ENCODE measurements at places on chromosomes 2 and 18.
A peak's percentile ranks its signal among the peaks of the same experiment; 100 is the strongest.

DNA sequence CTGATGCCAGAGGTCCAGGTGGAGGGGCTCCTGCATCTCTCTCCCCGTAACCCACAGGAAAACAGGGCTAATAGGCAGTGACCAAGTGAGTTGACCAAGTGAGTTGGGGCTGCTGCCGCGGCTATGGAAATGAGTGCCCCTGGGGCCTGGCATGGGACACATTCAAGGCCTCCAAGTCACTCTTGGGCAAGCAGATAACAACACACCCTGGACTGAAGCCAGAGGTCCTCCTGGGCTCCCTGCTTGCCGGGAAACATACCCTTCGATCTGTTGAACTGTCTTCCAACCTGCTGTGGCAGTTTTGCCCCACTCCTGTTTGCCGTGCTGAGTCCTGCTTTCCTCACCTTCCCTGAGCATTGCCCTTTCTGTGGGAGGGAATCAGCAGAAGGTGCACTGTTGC is 89.2 kb downstream of the LIPG start:
- no peaks in the 10 kb centered on the region for H3K27me3 ChIP-seq
- H3K4me1 ChIP-seq, result no peaks in the 10 kb centered on the region
- no peak for DNase-seq
- H3K27ac ChIP-seq, result no peak overlapping the region

GRCh38 chr2:95760806-95761525 is 169.2 kb downstream of the TRIM43 start:
- no peak for DNase-seq
- no peak overlapping the region for H3K27ac ChIP-seq
- no peak overlapping the region for H3K4me3 ChIP-seq
- H3K27me3 ChIP-seq, result no peaks in the 10 kb centered on the region
- H3K4me1 ChIP-seq, result no peaks in the 10 kb centered on the region

- DNase-seq, result no peak
- no peak overlapping the region for H3K4me3 ChIP-seq
- no peak overlapping the region for H3K27ac ChIP-seq
- no peaks in the 10 kb centered on the region for H3K27me3 ChIP-seq
- no peaks in the 10 kb centered on the region for H3K36me3 ChIP-seq
Observed at GRCh38 chr2:68412127-68412819, 47.2 kb downstream of the PLEK start.

DNA sequence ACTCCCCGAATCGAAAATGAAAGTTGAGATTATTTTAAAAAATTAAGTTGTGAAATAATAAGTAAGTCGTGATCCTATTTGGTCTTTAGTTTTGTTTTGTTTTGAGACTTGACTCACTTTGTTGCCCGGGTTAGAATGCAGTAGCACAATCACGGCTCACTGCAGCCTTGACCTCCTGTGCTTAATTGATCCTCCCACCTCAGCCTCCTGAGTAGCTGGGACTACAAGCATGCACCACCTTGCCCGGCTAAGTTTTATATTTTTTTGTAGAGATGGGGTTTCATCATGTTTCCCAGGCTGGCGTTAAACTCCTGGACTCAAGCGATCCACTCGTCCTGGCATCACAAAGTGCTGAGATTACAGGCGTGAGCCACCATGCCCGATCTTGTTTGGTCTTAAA is 326.2 kb downstream of the MYCN start:
- no peak overlapping the region for H3K27ac ChIP-seq
- no peaks in the 10 kb centered on the region for H3K27me3 ChIP-seq
- no peaks in the 10 kb centered on the region for H3K36me3 ChIP-seq
- H3K4me1 ChIP-seq, result no peaks in the 10 kb centered on the region

GRCh38 chr2:191670076-191670475 is 7.9 kb upstream of the NABP1 start:
- no peak for DNase-seq
- H3K4me3 ChIP-seq, result no peak overlapping the region
- peaks cover 10% of the 10 kb centered on the region for H3K4me1 ChIP-seq
- H3K27me3 ChIP-seq, result no peaks in the 10 kb centered on the region

- H3K4me3 ChIP-seq, result no peak overlapping the region
- H3K27me3 ChIP-seq, result peaks cover 5% of the 10 kb centered on the region
- H3K36me3 ChIP-seq, result no peaks in the 10 kb centered on the region
- no peak overlapping the region for H3K27ac ChIP-seq
Observed at GRCh38 chr18:5824370-5824984, 70.8 kb downstream of the TMEM200C start.

DNA sequence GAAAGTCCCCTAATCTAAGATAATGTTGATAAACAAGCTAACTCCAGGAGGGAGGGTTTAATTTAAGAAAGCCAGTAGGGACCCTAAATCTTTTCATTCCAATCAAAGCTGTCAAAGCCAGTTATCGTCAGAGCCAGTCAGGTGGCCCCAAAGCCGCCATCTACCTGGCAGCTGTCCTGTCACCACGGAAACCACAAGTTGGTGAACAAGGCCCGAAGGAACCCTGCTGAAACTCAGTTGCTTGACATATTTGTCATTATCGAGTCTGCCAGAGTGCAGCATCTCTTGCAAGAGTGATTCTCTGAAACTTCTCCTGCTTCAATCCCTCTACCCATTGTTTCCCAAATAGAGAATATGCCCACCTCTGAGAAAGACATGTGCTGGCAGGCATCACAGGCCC is 30.8 kb upstream of the POLE4 start:
- no peaks in the 10 kb centered on the region for H3K36me3 ChIP-seq
- H3K27me3 ChIP-seq, result no peaks in the 10 kb centered on the region
- DNase-seq, result no peak

DNA sequence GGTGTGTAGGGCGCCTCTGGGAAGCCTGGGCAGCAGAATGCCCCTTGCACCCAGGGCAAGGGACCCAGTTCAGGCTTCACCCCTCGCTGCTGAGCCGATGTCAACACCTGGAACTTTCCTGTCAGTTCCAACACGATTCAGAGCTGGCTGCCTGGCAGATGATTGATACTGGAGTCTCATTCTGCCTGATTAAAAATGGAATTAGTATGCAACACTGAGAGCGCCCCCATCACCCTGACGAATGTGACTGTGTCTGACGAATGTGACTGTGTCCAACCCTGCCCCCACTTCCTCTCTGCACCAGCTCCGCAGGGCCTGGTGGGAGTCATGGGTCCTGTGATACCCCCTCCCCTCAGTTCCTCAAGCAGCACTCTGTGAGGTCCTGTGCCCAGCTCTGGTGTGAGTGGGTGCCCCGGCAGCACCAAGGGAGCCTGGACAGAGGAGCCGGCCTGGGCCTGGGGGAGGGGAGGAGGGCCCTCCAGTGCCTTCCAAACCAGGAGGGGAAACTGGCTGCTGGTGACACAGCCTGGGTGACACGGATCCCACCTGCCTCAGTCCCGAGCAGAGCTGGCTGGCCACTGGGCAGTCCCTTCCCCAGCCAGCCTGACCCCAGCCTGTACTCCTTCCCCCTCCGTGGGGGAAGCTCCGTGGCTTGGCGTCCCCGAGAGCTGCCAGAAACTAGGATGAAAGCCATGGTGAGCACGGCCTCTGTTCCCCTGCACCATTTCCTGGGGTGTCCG is 41.4 kb upstream of the ALPP start:
- H3K4me3 ChIP-seq, result no peak overlapping the region
- peaks cover 6% of the 10 kb centered on the region for H3K36me3 ChIP-seq
- DNase-seq, result peak; percentile 6
- no peaks in the 10 kb centered on the region for H3K4me1 ChIP-seq
- no peaks in the 10 kb centered on the region for H3K27me3 ChIP-seq
- H3K27ac ChIP-seq, result no peak overlapping the region

- no peaks in the 10 kb centered on the region for H3K36me3 ChIP-seq
- no peak overlapping the region for H3K27ac ChIP-seq
- no peaks in the 10 kb centered on the region for H3K4me1 ChIP-seq
- H3K27me3 ChIP-seq, result no peaks in the 10 kb centered on the region
Observed at GRCh38 chr18:21215490-21215889, 26.5 kb upstream of the GREB1L start.

DNA sequence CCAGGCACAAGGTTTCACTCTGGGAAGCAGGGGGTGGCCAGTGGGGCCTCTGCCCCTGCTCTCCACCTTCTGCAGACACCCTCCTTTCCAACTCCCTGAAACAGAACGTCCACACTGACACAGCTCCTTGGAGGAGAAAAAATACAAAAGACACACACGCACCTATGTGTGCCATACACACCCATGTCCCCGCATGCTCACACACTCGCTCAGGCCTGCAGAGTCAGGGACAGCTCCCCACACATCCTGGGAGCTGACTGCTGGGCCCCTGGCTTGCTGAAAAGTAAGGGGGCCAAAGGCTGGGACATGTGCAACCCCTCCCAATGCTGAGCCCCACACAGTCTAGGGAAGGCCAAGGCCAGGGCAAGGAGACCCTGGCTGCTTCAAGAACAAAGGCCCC is 200.5 kb downstream of the TNS1 start:
- no peak overlapping the region for H3K4me3 ChIP-seq
- H3K36me3 ChIP-seq, result no peaks in the 10 kb centered on the region
- DNase-seq, result no peak
- H3K4me1 ChIP-seq, result no peaks in the 10 kb centered on the region
- no peak overlapping the region for H3K27ac ChIP-seq

GRCh38 chr18:57710226-57710625 is 88.6 kb upstream of the NARS1 start:
- H3K4me1 ChIP-seq, result no peaks in the 10 kb centered on the region
- H3K36me3 ChIP-seq, result no peaks in the 10 kb centered on the region
- no peak for DNase-seq
- H3K4me3 ChIP-seq, result no peak overlapping the region

- no peaks in the 10 kb centered on the region for H3K4me1 ChIP-seq
- no peaks in the 10 kb centered on the region for H3K36me3 ChIP-seq
- no peaks in the 10 kb centered on the region for H3K27me3 ChIP-seq
- no peak for DNase-seq
Observed at GRCh38 chr2:16394986-16395550, 270.6 kb downstream of the CYRIA start.

DNA sequence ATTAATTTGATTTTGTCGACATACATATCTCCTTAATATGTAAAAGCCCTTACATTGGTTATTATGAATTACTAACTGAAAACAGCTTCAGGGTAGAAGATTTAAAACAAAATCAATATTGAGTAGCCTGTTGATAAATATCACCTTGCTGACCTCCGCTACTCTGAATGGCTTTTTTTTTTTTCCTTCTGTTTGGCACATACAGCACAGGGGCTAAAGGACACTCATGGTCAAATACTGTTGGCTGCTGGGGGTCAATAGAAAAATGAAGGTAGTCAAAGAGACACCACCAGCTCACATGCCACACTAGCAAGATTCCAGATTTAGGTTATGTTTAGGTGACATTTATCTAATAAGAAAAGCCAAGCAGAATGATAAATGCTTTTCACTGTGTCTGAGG is 1642.4 kb upstream of the SLC39A10 start:
- H3K27ac ChIP-seq, result no peak overlapping the region
- H3K36me3 ChIP-seq, result no peaks in the 10 kb centered on the region
- no peaks in the 10 kb centered on the region for H3K4me1 ChIP-seq
- no peak for DNase-seq

GRCh38 chr18:13993730-13994129 is 78.4 kb upstream of the MC2R start:
- no peak overlapping the region for H3K27ac ChIP-seq
- H3K36me3 ChIP-seq, result no peaks in the 10 kb centered on the region
- H3K4me3 ChIP-seq, result no peak overlapping the region
- no peak for DNase-seq

GRCh38 chr2:58120626-58121229 is 74.1 kb downstream of the VRK2 start:
- H3K4me1 ChIP-seq, result no peaks in the 10 kb centered on the region
- H3K27me3 ChIP-seq, result no peaks in the 10 kb centered on the region
- no peak overlapping the region for H3K27ac ChIP-seq
- H3K36me3 ChIP-seq, result no peaks in the 10 kb centered on the region
- no peak for DNase-seq

- no peak overlapping the region for H3K4me3 ChIP-seq
- no peak overlapping the region for H3K27ac ChIP-seq
Observed at GRCh38 chr2:30960213-30960612, 153.0 kb upstream of the CAPN13 start.

DNA sequence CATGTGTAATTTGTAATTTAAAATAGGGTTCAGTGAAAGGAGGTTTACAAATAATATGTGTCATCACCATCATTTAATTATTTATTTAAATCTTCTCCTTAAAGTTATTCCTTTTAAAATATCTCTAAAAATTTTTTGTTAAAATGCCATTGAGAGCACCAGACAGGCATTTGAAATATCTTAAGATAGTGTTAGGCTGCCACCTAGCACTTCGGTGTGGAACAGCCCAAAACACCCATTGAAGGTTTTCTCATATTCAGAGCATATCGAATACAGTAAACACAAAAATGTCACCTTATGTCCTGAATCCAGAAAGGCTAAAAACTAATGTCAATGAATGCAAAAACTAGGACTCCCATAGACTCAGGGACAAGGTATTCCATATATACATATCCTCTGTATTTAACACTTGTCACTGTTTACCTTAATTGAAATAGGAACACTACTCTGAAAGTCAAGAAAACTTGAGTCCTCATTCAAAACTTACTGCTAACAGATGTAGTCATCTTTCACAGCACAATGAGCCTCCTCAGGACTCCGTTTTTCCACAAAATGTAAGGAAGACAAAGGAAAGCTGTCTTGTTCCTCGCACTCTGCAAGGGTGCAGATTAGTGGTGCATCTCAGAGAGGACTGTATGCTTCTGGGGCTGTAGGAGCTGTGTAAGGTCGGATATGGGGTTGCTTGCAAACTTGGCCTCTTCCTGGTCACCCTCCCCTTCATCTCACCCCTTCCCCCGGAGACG is 329.5 kb downstream of the PAX3 start:
- no peaks in the 10 kb centered on the region for H3K4me1 ChIP-seq
- no peaks in the 10 kb centered on the region for H3K27me3 ChIP-seq
- no peaks in the 10 kb centered on the region for H3K36me3 ChIP-seq
- no peak overlapping the region for H3K4me3 ChIP-seq

DNA sequence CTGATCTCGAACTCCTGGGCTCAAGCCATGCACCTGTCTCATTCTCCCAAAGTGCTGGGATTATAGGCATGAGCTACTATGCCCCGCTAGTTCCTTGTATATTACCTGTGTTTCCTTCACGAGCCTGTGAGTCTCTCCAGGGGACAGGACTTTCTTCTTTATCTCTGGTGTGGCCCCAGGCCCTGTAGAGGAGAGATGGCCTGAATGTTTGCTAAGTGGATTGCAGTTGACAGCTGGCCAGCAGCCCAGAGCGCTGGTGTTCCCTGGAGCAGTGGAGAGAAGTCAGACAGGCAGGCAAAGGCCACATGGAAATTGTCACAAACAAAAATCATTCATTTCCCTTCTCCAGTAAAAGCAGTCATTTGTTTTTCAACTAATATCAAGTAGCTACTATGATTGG is 17.9 kb downstream of the LPIN1 start:
- no peak overlapping the region for H3K27ac ChIP-seq
- H3K4me3 ChIP-seq, result no peak overlapping the region
- H3K36me3 ChIP-seq, result peaks cover 71% of the 10 kb centered on the region
- no peak for DNase-seq
- no peaks in the 10 kb centered on the region for H3K27me3 ChIP-seq
- peaks cover 17% of the 10 kb centered on the region for H3K4me1 ChIP-seq

GRCh38 chr2:203366639-203367466 is 38.7 kb downstream of the ABI2 start:
- H3K4me1 ChIP-seq, result no peaks in the 10 kb centered on the region
- no peak overlapping the region for H3K4me3 ChIP-seq
- H3K27ac ChIP-seq, result no peak overlapping the region
- peaks cover 7% of the 10 kb centered on the region for H3K36me3 ChIP-seq
- H3K27me3 ChIP-seq, result no peaks in the 10 kb centered on the region
- DNase-seq, result no peak
